Right ventricle myocardium inferior (tissue), 1 donor: ENCODE measurements at places on chromosomes 16 and 17. TPM values are rescaled to one million over a fixed set of nuclear protein-coding genes. Genes with fewer than 3 reads are reported as not detected.

The GSE1 gene
- total RNA-seq, result 28.9 TPM

DNA sequence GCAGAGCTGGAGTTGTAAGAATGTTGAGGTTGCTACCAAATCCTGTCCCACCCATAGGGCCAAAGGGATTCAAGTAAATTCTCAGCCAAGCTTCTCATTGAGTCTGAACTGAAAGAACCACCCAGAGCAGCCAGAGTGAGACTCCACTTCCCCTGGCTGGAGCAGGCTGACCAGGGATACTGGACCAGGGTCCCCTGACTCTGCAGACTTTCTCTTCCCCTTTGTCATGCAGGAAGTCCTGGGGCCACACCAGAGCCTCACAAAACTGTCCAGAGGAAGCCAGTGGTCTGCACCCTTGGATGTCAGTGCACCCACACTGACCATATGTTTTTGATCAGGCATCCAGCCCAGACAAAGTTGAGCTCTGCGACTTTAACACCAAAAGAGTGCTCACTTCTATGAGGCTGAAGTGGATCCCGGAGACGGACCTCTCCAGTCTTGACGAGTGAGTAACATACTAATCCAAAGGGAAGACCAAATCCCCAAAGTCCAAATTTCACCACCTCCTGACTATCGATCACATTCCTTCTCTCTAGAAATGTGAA is 4.1 kb downstream of the NXN start:
- DNase-seq, result no peak

- no peak for DNase-seq
Measured at GRCh38 chr17:72714357-72714966, 378.0 kb downstream of the SLC39A11 start.

The LAT gene
- total RNA-seq, result 1.9 TPM

DNA sequence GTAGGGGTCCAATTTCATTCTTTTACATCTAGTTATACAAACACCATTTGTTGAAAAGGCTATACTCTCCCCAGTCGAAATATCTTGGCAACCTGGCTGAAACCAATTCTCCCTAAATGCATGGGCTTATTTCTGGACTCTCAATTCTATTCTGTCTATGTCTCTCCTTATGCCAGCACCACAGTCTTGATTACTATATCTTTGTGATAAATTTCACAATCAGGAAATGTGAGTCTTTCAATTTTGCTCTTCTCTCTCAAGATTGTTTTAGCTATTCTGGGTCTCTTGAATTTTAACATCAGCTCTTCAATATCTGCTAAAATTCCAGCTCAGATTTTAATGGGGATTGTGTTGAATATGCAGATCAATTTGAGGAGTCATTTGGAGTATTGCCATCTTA is 5.9 kb upstream of the TRIM25 start:
- no peak for DNase-seq

DNA sequence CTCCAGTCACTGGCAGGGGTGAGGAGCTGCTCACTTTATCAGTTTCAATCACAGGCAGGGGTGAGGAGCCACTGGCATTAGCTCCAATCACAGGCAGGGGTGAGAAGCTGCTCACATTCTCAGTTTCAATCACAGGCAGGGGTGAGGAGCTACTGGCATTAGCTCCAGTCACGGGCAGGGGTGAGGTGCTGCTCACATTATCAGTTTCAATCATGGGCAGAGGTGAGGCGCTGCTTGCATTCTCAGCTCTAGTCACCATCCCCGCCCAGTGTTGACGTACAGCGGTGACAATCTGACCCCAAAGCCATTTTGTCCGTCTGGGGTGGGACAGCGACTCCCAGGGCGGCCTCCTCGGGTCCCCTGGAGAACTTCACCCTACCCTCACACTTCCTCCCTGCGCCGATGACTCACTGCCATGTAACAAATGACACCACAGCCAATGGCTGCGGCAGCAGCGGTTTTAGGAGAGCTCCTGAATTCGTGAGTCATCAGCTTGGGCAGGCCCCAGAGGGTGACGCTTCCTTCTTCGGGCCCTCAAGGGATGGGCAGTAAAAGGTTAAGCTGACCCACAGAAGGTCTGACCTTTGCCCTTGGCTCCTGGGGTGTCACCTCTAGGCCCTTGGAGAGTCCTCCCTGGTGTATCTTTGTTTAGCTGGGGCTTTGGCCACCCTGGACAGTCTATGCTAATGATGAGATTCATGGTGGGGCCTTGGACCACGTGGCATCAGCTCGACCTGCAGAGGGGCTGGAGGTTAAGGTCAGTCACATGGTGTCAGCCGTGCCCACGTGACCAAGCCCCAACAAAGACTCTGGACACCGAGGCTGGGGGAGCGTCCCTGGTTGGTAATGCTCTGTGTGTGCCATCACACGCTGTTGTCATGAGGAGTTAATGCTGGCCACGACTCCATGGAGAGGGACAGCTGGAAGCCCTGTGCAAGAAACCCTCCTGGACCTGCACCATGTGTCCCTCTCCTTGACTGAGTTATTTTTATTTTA is 171.7 kb downstream of the C16orf95 start:
- no peak for DNase-seq

- DNase-seq, result no peak
Measured at GRCh38 chr16:89506791-89507191, 1.4 kb upstream of the SPG7 start.
